ENCODE measurements at places on chromosomes 1 and 21.

- no peak for DNase-seq
Observed at GRCh38 chr1:206002871-206003801, at the start of gene RAB7B. Gene RAB7B, minus strand, starts transcription at chr1:206003395. Its CDS starts 9,260 bp downstream, at chr1:205994135.

DNA sequence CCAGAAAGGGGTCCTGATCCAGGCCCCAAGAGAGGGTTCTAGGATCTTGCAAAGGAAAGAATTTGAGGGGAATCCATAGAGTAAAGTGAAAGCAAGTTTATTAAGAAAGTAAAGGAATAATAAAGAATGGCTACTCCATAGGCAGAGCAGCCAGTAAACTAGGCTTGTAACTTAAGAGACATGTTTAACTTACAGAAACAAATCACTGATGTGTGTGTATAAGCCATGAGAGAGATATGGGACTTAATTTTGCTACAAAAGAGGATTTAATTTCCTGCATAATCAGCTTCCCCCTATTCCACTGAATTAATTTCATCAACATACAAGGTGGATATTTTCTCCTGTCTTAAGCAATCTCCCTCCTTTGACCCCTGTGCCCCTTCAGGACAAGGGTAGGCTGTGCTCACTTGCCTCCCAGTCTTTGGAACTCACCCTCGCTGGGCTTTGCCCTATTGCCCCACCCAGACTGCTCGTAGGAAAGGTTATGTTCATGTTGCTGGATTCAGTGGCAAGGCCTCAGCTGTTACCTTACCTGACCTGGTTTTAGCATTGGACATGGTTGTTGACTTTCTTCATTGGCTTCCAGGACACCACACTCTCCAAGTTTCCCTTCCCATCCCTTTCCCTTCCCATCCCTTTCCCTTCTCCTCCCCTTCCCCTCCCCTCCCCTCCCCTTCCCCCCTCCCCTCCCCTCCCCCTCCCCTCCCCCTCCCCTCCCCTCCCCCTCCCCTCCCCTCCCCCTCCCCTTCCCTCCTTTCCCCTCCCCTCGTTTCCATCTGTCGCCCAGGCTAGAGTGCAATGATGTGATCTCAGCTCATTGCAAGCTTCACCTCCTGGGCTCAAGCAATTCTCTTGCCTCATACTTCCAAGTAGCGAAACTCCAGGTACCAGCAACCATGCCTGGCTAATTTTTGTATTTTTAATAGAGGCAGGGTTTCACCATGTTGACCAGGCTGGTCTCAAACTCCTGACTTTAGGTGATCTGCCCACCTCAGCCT, 44.6 kb downstream of the TBCE start:
- DNase-seq, result no peak

DNA sequence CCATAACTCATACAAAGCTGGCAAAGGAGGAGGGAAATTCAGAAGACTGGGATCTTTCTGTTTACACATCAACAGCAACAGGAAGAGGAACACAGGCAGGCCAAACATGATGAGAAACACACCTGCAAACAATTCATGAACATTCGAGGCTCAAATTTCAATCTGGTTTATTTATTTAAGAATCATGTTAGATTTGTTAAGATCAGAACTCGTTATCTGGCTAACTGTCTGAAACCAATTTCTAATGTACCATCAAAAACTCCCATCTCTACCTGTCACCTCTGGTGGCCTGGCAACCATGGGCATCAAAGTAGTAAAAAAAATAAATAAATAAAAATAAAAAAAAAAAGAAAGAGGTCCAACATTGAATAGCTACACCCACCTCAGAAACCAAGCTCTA, 9.8 kb downstream of the LBR start:
- no peak for DNase-seq

- DNase-seq, result no peak
Observed at GRCh38 chr1:73839922-73840321, 358.1 kb downstream of the LRRIQ3 start.

- no peak for DNase-seq
Observed at GRCh38 chr1:226993814-226994585, 53.9 kb downstream of the COQ8A start.

- no peak for DNase-seq
Observed at GRCh38 chr21:17784180-17784598, 35.0 kb downstream of the C21orf91 start.

DNA sequence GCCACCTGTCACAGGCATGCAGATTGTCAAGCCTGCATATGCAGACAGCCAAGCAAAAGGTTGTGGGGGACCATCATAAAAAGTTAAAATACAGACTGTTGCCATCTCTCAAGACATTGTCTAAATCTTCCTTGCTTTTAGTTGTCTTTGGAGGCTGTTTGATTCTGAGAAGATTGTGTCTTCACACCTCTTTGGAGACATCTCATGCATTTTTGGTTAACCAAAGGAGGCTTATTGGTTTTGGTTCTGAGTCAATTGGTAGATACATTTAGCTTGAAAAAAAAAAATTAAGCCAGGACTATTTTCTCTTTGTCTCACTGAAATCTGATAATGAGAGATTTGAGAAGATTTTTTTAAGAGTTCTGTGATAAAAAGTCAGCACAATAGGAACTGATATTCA, 217.6 kb downstream of the LYPLAL1 start:
- no peak for DNase-seq

- DNase-seq, result no peak
Observed at GRCh38 chr1:10765304-10765703, 31.1 kb downstream of the CASZ1 start.

GRCh38 chr1:92317836-92318493, 19.1 kb downstream of the RPAP2 start:
- no peak for DNase-seq

DNA sequence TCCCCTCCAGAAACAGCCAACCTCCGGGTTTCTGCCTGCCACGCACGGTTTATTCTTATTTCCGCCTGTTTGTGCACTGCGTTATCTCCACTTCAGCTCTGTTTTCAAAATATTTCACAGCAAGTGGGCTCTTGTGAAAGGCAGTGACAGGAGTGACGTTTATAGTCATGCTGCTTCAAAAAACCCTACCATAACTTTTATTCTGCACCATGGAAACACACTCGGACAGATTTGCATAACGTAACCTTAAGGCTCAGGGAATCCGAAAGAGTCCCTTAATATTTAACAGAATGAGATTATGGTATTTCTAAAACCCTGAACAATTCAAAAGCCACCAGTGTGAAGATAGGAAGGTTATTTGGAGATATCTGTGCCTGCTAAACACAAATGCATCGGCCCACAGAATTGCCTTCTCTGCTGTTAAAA, 782 bp upstream of the SDE2 start:
- DNase-seq, result no peak

GRCh38 chr1:27148591-27148990, 6.3 kb downstream of the SLC9A1 start:
- DNase-seq, result no peak

DNA sequence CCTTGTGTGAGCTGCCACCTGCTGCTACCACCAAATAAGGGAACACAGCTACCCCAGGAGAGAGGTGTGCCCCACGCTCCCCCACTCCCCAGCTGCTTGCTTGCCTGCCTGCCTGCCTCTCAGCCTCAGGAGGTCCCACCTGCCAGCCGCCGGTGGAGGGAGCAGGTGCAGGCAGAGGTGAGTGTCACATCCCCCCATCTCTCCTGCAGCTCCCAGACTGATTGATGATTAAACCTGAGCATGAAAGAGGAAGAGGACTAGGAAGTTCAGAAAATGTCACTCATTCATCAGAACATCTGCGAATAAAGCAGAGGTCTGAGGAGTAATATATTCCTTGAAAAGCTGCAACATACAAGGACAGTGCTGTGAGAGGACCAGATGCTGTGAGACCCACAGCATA, 58.6 kb upstream of the HIVEP3 start:
- DNase-seq, result no peak
